ENCODE measurements at places on chromosomes 7 and 10.

DNA sequence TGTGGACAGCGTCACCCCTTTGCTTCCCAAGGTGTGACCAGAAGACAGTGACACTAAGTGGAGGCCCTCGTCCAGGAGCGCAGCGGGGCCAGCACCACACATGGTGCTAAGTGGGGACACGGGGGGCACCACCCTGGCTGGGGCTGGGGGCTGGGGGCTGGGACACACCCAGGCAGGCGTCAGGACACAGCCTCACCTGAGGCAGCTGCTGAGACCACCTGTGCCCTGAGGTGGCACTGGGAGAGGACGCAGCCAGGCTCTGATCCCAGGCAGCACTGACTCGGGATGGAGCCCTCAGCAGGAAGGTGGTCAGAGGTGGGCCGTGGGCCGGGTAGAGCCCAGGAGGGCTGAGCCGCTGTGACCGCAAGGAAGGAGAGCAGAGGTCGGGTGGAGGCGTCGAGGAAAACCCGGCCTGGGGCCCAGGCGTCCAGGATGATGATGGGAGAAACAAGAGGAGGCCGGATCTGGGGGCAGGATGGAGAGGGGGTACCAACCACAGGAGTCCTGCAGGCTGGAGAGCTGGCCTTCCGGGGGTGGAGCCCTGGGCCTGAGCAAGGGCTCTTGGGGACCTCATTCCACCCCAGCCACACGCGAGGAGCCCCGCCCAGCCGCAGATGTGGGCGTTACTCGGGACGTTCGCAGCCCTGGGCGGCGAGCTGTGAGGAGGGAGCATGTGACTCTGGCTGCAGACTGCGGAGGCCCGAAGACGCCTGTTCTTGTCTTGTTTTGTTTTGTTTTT lies 22.5 kb downstream of the LRRC27 start:
- DNase-seq: no peak

- no peak for DNase-seq
Observed at GRCh38 chr10:89047397-89047796, 56.8 kb downstream of the FAS start.

- no peak for DNase-seq
Observed at GRCh38 chr10:32317795-32318357, 29.1 kb downstream of the EPC1 start.

- no peak for DNase-seq
Observed at GRCh38 chr10:103881416-103882284, 26.3 kb upstream of the SH3PXD2A start.

GRCh38 chr10:96411716-96412320 lies 53.0 kb upstream of the OPALIN start:
- DNase-seq: no peak

DNA sequence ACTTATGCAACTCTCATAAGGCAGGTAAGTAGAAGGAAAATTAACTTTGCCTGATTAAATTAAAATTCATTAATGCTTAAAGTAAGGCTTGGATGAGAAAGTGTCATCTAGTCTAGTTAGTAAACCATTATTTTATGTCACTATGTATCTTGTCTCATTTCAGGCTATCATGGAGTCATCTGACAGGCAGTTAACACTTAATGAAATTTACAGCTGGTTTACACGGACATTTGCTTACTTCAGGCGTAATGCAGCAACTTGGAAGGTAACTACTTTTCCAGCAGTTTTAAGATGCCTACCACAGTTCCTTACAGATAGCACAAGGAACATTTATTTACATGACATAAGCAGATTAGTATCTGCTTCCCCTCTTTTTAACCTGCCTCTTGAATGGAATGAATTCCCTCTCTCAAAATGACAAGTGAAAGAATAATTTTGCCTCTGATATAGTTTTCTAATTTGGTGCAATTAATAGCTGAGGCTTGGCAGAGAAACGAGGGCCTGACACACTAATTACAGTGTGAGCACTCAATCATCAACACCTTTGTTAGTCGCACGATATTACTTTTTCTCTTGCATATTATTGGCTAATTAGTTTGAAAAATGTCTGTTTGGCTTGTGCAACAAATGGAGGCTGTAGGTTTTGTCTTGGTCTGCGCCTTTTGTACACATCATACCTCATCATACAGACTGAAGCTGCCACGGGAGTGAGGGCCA lies 245.0 kb downstream of the FOXP2 start:
- no peak for DNase-seq

DNA sequence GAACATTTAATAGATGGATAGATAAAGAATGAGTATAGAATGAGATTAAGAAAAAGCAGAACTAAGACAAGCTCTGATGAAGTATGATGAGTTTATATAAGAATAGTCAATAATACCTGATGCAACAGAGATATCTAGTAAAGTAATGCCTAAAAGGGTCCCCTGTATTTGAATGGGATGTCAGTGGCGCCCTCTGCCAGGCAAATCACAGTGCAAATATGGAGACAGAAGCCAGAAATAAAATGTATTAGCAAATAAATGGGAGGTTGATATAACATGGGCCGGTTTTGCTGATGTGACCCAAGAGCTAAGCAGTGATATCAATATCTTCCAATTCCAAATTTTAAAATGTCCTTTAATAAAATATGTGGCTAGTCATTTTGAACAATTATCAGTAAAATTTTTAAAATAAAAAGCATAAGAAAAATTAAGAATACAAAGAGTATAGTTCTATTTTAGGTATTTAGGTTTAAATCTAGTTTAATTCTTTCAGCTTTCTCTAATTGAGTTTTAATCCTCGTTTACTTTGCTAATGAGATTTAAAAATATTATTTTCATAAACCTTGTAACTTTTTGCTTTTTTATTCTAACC lies 62.6 kb downstream of the ADK start:
- no peak for DNase-seq
